Astrocyte (in vitro differentiated cells and primary cell): ENCODE measurements at places on chromosomes 6 and 20. TPM values are rescaled to one million over a fixed set of nuclear protein-coding genes. Genes with fewer than 3 reads are reported as not detected.

TMEM244 gene
- not detected in 2 replicates for total RNA-seq

DTNBP1 gene
- total RNA-seq, result 11.6 and 13.0 TPM in 2 replicates

RBPJL gene
- total RNA-seq, result not detected in 2 replicates

TTBK1 gene
- 0.14 TPM in 1 of 2 replicates, not detected in the other for total RNA-seq

DNA sequence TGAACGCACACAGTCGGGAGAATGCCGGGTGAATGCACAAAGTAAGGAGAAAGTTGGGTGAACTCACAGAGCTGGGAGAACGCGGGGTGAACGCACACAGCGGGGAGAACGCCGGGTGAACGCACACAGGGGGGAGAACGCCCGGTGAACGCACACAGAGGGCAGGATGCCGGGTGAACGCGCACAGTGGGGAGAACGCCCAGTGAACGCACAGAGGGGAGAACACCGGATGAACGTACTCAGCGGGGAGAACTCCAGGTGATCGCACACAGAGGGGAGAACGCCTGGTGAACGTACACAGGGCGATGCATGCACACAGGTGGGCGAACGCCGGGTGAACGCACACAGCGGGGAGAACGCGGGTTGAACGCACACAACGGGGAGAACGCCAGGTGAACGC is 57.4 kb downstream of the RNASET2 start:
- no peak for DNase-seq

DNA sequence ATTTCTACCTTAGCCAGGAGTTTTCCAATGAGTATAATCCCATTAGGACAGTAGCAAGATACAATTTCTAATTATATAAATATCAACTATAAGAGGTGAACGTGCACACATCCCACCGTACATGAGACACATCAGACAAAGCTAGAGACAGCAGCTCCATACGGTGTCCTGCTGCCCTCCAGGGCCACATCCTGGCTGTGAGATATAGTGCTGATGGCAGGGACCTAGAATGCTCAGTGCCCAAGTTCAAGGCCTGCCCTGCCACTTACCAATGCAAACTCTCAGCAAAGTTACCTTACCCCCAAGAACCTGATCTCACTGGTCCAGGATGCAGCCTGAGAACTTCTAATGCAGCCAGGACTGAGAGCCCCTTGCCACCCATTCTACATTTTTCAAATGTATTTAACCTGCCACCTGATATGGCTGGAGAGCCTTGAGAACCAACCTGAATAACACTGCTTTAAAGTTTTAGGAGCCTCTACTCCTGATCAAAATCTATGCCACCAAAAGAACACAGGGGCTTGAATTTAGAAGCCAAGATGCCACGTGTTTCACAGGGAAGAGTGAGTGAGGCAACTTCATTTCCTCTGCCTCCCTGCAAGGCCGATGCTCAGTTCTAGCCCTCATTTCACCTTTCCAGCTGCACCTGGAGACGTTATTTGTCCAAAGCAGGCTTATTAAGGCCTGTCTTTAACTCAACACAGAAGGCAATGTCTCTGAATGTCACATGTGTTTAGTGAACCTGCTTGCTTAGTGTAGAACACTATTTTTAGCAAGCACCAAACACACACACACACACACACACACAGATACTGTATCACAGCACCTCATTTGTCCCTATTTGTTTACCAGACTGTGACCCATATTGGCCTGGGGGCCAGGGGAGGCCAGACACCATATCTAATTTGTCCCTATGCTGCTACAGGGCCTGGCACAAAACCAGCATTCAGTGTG is 6.1 kb downstream of the NFATC2 start:
- DNase-seq, result no peak

GRCh38 chr20:707451-708110 is 32.0 kb upstream of the SCRT2 start:
- no peak for DNase-seq

- DNase-seq, result no peak
Measured at GRCh38 chr6:21772884-21773575, 179.5 kb downstream of the SOX4 start.

DNA sequence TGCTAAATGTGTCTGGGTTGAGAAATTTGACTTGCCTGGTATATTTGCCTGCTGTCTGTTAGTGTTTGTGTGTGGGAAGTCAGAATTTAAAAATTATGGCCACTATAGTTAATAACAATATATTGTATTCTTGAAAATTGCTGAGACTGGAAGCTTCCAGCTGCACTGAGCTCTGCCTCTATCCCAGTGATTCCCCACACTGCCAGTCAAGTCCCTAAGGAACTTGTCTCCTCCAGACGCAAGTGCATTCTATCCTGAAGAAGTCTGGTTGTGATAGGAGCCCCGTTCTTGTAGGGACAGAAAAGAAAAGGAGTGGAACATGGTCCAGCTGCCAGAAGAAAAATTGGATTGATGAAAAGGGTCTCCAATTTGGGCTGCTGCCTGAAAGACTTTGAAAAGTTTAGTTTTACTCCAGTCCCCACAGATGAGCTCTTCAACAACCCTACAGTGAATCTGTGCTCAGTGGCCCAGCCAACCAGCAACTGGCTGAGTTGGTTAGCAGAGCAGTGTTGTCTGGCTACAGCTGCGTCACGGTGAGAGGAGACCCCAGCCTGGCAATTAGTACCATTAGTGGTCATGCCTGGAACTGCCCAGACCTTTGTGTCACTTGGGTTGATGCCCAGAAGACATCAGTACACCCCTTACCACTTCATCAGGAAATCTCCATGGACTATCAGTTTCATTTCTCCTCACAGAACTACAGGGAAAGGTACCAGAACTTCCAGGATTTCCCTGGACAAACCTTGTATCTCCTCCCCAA is 183.1 kb upstream of the MCHR2 start:
- DNase-seq, result no peak

GRCh38 chr6:22801831-22802230 is 232.5 kb downstream of the HDGFL1 start:
- no peak for DNase-seq
